ENCODE measurements at places on chromosomes 12 and 14.

DNA sequence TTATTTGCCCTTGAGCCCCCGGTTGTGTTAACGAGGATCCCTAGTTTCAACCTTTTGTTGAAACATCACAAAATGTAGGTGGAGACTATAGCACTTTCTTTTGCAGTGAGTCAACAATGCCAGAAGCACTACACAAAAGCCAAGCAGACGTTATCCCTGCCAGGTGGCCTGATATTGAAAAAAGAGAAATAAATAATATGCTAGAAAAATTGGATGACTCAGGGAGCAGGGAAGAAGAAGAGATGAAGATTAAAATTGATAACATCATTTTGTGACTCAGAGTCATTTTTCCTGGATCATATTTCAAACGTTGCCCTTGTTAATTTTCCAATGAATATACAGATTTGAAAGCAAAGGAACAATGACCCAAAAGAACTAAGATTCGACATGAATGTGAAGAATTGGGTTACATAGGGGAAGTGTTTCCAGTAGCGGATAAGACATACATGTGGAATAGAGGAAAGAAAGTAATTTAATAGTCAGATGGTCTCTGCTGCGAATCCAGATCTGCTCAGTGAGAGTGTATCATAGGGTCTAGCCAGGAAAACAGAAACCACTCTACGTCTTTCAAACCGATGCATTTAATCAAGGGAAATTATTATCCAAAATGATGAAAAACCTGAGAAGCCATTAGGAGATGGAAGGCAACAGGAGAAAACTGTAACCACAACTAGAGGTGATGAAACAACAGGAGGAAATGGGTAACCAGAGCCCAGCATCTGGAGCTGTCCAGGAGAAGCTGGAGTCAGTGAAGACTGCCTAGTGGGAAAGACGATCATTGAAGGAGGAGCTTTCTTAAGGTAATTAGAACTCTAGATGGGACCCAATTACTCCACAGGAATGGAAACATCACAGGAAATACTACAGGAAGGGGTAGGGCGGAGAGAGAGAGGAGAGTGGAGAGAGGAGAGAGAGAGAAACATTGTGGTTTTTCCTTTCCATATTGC, 57.9 kb downstream of the RERG start:
- no peak for DNase-seq

GRCh38 chr14:94392510-94392935, 4.1 kb upstream of the SERPINA1 start:
- DNase-seq, result no peak

DNA sequence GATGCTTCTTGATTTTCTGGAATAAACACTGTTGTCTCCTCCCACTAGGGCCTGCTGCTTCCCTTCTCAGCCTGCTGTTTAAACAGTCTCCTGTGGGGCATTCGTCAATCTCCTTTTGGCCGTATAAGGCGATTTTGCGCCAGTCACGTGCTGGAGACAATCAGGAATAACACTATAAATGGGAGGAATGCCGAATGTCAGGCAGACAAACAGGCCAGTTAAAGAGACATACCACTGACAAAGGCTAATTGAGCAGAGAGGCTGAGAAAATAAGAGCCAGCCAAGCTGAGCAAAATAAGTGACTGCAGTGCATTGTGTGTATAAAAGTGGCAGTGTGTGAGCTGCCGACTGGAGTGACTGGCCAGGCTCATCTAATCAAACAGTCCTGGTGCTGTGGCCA, 23.3 kb downstream of the DMAC2L start:
- no peak for DNase-seq

DNA sequence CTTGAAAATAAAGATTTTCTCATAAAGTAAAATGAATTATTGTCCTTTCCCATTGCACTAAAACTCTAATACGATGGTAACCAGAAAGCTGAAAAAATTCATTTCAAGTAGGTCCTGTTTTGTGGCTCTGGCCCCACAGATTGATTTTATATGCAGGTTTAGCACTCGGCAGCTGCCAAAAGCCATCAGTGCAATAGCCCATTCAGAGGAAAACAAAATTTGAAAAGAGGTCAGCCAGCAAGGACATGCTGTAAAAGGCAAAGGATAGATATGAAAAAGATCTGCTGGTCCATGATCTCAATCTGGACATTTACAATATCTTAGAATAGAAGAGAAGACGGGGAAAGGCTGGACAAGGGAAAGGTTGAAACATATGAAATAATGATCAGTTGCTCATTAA, 414.8 kb upstream of the NOVA1 start:
- no peak for DNase-seq

DNA sequence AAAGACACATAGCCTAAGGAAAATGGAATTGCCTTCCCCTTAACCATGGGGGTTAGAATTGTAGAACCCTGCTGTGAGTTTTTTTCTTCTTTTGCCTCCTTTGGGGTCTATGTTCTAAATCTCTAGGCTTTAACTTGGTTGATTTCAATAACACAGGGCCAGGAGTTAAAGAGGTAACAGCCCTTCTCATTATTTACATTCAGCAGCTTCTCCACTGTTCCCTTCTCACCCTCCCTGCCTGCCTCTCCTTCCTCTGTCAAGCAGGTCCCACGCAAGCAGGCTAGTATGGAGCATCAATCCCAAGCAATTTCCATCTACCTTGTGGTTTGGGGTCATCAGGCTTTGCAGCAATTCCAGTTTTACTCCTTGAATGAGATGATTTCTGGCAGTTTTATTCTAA, 236.1 kb upstream of the G2E3 start:
- DNase-seq, result no peak

DNA sequence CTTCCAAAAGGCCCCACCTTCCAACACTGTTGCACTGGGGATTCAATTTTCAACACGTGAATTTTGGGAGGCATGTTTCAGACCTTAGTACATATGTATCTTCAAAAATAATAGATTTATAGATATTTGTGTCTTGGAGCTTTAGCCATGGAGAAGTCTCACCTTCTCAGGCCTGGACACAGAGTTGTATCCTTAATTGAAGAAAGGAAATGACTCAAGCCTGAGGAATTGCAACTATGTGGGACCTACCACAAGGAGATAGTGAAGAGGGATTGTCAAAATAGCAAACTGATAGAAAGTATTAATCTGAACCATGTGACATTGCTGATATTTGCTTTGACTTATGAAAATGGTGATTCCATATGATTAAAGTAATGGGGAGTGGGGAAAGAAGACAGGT, 89.8 kb downstream of the ACSS3 start:
- peak; percentile 7 for DNase-seq

- no peak for DNase-seq
Measured at GRCh38 chr12:118055865-118056773, 4.9 kb downstream of the WSB2 start.

GRCh38 chr12:788288-788687, 35.9 kb downstream of the WNK1 start:
- DNase-seq, result no peak

DNA sequence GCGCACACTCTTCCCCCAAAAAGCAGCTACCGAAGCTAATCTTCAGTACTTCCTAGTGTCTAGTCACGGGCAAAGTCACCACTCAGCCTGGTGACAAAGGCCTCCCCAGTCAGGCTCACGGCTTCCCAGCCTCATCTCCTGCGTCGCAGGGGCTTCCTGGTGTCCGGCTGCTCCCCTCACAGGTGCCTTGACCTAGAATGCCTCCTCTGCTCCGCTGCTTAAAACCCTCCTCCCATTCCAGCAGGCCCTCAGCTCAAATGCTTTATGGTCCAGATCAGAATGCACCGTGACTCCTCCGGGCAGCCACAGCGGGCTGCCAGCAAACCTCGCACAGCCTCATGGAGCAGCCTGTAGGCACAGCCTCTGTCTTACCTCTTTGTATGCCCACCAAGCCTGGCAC, 53.1 kb downstream of the PRIMA1 start:
- DNase-seq, result no peak

- DNase-seq, result peak; percentile 89
Measured at GRCh38 chr12:55019784-55020183, at the start of gene NEUROD4. Gene NEUROD4, plus strand, starts transcription at chr12:55019974. Its CDS starts 6,466 bp downstream, at chr12:55026440.

DNA sequence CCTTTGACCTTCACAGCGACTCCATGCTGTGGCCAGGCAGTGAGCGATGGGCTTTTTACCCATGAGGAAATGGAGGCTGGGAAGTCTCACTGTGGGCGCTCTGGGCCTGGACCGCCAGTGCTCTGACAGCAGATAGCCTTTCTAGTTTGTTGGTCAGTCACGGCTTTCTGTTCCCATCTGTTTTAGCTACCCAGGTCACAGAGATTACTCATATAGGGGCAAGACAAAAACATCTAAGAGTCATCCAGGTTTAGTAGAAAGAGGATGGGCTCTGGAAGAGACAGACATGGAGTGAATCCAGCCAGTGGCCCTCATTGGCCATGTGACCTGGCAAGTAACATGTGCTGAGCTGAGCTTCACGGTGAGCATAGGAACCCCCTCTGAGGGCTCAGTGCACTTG, 68.6 kb downstream of the MARK3 start:
- DNase-seq, result no peak

DNA sequence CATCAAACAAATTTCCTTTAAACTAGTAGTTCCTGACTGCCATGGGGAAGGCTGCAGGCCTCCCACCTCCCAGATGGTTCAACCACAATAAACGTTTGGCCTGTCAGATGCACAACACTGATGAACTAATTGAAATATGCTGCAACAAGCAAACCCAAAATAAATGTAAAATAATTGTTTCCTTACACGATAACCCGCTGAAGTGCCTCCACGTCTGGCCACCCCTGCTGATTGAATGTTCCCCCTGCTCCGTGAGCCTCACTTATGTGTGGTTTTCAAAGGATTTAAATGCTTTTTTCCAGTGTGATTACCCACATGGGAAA, 8.4 kb downstream of the PITPNM2 start:
- no peak for DNase-seq

All from iPS DF 6.9 (cell line).